Muscle of leg (tissue), 16 donors: ENCODE measurements at places on chromosomes 16 and 17.

DNA sequence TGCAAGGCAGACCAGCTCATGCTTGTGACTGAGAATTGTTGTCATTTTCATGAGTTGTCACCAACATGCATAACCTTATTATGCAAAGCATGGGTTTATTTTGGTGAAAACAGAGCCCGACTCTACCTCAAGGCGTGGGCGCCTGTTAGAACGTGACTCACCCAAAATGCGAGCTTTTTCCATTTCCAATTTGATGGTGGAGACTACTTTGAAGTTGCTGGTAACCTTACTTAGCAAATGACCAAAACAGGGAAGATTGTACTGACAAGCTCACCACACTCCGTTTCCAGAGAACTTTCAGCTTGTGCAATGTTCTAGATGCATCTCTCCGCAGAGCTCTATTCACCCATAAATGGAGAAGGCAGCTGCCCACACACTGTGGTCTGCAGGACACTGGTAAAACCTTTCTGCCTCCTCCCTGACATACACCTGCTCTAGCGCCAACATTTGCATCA is 284.5 kb downstream of the MAF start:
- no peak for DNase-seq

DNA sequence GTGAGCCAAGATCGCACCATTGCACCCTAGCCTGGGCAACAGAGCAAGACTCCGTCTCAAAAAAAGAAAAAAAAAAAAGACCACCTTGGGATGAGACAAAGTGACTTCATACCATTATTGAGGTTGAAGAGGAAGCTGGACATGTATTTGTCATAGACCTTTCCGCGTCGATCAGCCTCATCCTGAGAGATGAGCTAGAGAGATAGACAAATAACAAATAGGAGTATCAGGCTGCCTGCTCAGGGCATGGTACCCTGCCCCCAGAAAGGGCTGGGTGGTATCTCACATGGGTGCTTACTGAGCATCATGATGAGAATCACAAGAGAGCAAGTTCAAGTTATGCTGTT is 22.1 kb downstream of the CNTNAP1 start:
- DNase-seq = no peak

DNA sequence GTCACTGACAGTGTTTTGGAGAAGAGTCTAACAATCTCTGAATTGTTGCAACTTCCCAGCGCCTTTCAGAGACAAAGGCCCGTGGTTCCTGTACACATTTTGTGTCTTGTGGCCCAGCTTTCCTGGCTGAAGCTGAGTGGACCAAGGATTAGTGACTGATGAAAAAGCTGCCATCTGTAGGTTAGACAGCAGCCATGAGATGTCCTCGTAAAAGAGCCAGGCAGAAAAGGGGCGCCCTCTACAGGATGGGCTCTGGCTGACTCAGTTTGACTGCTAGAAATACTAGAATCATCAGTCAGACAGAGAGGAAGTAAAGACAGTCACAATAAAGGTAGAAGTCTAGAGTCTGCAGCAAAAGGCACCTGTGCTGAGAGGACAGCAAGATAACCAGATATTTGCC is 26.5 kb upstream of the NF1 start:
- DNase-seq = peak; percentile 24

DNA sequence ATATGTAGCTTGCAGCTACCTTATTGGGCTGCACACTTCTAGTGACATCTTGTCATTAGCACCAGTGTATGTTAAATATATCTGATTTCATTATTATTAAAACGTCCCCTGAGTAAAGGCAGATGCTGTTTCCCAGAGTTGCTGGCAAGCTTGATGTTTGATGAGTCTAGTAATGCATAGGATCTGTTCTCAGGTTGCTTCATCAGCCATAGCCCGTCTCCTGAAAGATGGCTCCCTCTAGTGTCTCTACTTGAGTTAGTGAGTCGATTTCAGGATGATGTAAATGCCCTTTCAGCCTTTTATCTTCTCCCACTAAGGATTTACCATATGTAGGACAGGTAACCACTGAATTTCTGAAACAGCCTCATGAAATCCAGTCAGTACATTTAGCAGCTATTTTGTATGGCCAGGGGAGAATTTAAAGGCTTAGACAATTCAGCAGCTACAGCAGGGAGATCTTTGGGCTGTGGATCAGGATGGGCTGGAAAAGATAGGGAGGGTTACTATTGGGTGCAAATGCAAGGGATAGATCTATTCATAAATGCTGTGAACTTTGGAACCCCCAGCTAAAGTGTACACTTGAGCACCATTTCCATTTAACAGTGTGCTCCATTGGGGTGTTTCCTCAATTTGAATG is 376.3 kb downstream of the CNTNAP4 start:
- DNase-seq = peak; percentile 89

GRCh38 chr16:6059671-6060070 is 962.1 kb upstream of the EEF2KMT start:
- DNase-seq = no peak

- DNase-seq = peak; percentile 37
Observed at GRCh38 chr17:65627891-65628643, 66.6 kb upstream of the AXIN2 start.

DNA sequence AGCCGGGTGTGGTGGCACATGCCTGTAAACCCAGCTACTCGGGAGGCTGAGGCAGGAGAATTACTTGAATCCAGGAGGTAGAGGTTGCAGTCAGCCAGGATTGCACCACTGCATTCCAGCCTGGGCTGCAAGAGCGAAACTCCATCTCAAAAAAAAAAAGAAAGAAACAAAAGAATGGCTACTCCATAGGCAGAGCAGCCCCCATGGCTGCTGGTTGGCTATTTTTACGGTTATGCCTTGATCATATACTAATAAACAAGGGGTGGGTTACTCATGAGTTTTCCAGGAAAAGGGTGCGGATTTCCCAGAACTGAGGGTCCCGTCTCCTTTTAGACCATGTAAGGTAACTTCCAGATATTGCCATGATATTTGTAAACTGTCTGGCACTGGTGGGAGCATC is 76.2 kb upstream of the TMEM97 start:
- DNase-seq = no peak

- DNase-seq = no peak
Observed at GRCh38 chr17:76233588-76234353, 6.5 kb downstream of the RNF157 start.

GRCh38 chr17:69428252-69428980 is 13.9 kb downstream of the MAP2K6 start:
- DNase-seq = peak; percentile 60

DNA sequence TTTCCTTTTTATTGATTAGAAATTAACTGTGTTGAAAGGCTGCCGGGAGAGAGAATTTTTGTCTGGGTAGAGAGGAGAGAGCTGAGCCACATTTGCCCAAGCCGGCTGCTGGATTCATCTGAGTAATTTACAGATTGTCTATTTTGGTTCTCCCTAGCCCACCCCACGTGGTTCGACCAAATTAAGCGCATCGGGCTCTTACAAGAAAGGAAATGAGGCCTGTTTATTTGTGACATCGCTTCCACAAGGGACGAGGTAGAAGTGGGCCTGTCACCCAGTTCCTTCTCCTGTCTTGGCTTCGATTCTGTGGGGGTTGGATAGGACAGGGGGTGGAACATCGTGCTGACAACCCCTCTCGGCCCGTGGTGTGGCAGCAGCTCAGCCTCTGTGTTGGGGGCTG is 42.9 kb downstream of the SYT17 start:
- DNase-seq = no peak

DNA sequence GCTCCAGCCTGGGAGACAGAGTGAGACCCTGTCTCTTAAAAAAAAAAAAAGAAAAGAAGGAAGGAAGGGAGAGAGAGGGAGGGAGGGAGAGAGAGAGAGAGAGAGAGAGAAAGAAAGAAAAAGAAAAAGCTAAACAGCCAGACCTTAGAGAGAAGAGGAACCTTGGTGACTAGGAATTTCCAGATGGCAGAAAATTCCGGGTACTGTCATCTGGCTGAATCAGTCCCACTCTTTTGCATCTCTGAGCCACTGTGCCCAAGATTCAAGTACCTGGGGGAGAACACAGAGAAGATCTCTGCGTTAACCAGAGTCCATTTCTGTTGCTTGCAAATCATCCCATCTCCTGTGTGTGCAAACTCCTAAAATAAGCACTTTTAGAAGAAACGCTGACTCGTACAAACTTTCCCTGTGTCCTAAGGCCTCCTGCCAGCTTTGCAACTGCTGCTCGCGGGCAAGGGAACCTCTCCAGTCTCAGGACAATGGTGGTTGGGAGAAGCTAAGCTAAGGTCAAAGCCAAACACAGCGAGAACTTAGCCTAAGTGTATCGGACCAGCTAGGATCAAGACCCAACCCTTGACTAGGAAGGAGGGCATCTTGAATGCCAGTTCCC is 18.0 kb downstream of the BMERB1 start:
- DNase-seq = peak; percentile 8

DNA sequence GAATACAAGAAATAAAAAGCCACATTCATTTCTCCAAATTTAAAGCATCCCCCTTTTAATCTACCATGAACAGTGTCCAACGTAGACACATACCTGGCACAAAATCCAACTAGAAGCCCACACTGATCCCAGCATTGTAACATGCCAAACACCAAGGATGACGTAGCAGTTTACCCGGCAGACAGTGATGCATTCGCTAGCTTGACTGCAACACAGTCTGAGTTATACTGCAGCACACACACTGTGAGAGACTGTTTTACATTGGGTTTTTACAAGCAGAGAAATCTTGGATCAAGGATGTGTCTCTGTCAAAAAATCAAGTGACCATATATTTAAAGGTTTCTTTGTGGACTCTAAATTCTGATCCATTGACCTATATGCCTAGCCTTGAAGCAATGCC is 74.5 kb upstream of the C17orf78 start:
- no peak for DNase-seq

GRCh38 chr17:77700165-77700881 is 258.2 kb upstream of the TNRC6C start:
- DNase-seq = no peak

DNA sequence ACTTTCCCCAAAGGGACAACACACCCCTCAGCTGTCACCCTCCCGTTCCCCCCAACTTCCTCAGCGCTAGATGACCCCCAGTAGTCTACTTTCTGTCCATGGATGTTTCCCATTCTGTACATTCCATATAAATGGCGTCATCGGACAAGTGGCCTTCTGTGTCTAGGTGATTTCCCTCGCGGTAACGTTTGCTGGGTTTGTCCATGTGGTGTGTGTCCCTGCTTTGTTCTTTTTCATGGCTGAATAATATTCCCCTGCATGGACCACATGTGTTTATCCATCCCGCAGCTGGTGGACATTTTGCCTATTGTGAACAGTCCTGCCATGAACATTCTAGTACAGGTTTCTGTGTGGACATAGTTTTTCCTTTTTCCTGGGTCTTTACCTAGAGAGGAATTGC is 7.3 kb upstream of the TEDC2 start:
- DNase-seq = no peak

- peak; percentile 65 for DNase-seq
Observed at GRCh38 chr17:17682293-17682736, 1.1 kb downstream of the RAI1 start.

GRCh38 chr17:27905447-27906225 is 12.5 kb upstream of the LYRM9 start:
- no peak for DNase-seq

GRCh38 chr17:77354670-77355455 is 214.1 kb downstream of the SEC14L1 start:
- DNase-seq = peak; percentile 95

- DNase-seq = peak; percentile 54
Observed at GRCh38 chr16:1413684-1414531, 596 bp downstream of the UNKL start.

- no peak for DNase-seq
Observed at GRCh38 chr16:31188450-31189411, 8.8 kb downstream of the FUS start.

DNA sequence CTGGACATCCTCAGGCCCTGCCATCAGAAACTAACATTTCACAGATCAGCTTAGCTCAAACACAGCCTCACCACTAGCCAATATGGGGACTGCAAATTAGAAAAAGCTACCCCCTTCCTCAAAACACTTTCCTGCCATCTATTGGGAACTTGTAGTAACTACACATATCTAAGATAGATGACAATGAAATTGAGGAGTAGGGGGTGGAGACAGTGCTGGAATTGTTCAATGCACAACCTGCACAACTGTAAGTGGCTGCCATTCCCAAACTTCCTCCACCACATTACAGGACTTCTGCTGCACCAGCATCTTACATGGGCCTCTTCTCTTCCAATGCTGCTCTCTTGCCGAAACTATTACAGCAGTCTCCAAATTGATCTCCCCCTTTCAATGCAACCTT is 21.9 kb downstream of the AIPL1 start:
- DNase-seq = peak; percentile 30

DNA sequence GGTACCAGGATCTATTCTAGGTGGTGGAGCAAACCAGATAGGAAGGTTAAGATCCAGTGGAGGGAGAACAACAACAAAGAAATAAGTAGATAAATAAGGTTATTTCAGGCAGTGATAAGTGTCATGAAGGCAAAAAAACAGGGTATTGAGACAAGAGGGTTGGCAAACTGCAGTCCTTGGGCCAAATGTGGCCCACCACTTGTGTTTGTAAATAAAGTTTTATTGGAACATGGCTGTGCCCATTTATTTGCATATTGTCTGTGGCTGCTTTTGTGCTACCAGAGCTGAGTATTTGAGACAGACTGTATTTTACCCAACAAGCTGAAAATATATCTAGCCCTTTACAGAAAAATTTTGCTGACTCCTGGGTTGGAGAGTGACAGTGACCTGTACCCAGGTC is 361.3 kb downstream of the XYLT1 start:
- DNase-seq = no peak

GRCh38 chr17:74704544-74704943 is 8.2 kb downstream of the CD300LF start:
- DNase-seq = no peak

GRCh38 chr16:89418352-89418751 is 72.0 kb downstream of the ANKRD11 start:
- DNase-seq = no peak

DNA sequence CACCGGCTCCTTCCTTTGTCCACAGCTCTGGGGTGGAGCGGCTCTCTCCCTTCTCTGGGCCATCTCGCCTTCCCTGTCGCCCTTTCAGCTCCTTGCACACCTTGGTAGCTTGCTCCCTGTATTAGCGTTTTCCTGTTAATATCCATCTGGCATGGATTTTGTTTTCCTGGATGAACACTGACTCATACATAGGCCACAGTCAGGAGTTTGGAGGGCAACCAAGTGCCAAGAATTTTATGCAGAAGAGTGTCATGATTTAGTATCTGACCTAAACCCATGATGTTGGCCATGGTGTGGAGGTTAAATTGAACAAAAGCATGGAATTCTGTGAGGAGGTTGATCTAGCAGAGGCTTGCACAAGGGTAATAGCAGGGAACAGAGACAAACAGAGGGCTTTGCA is 180.9 kb downstream of the AIPL1 start:
- no peak for DNase-seq

DNA sequence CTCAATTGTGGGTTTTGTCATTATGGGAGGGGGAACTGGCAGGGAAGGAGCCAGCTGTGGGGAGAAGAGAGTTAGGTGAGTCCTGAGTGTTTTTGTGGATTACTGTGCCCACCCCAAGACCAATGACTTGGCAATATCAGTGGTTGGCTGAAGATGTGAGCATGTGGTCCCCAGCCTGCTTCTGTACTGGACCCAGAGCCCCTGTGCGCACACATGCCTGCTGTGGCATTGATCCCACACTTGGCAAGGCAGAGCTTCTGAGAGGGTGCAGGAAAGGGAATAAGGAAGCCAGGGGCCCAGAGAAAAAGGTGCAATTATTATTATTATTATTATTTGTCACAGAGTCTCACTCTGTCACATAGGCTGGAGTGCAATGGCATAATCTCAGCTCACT is 1.3 kb downstream of the PRAC1 start:
- no peak for DNase-seq

GRCh38 chr17:31684901-31685300 is 174.1 kb downstream of the COPRS start:
- no peak for DNase-seq

GRCh38 chr17:46977348-46977747 is 1.7 kb downstream of the RPRML start:
- peak; percentile 33 for DNase-seq

GRCh38 chr16:67872631-67873434 is at the start of gene EDC4:
EDC4 (plus strand) TSS chr16:67873052; CDS start chr16:67873262, 210 bp downstream.
- peak; percentile 88 for DNase-seq
